ENCODE measurements at places on chromosomes 5 and 9. TPM values are rescaled to one million over a fixed set of nuclear protein-coding genes. Genes with fewer than 3 reads are reported as not detected.

DNA sequence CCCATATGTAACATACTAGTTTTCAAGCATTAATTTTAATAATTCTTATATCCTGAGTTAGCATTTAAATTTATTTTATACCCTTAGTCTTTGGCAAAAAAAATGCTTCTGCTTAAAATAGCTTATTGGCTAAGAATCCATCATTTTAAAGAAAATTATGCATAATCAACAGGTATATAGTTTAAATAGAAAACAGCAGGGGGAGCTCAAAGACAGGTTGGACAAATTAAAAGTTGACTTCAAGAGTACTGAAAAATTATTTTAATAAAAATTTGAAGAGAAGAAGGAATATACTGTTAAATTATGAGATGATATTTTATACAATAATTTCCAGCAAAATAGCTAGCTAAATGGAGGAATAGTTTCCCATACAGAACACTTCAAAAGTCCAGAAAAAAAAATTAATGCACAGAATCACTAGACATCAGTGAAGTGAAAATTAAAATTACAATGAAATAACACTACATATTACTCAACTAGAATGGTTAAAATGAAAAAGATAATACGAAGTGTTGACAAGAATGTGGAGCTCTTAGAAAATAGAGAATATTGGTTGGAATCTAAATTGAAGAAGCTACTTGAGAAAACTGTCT lies 387.1 kb downstream of the PDE4D start:
- no peaks in the 10 kb centered on the region for H3K36me3 ChIP-seq
- H3K27ac ChIP-seq, result no peak overlapping the region
- no peak for DNase-seq
- no peak overlapping the region for H3K4me3 ChIP-seq
- H3K4me1 ChIP-seq, result no peaks in the 10 kb centered on the region
- no peaks in the 10 kb centered on the region for H3K27me3 ChIP-seq

Gene SLC25A2
- total RNA-seq, result 0.67 TPM

GRCh38 chr9:708551-709432 lies 132.7 kb upstream of the DMRT1 start:
- no peak for DNase-seq
- peaks cover 27% of the 10 kb centered on the region for H3K36me3 ChIP-seq
- no peaks in the 10 kb centered on the region for H3K27me3 ChIP-seq
- H3K27ac ChIP-seq, result no peak overlapping the region

Gene PCDHA4
- total RNA-seq, result 4.2 TPM

GRCh38 chr9:92599938-92600461 lies 64.2 kb upstream of the ECM2 start:
- H3K4me1 ChIP-seq, result no peaks in the 10 kb centered on the region
- H3K4me3 ChIP-seq, result no peak overlapping the region
- no peaks in the 10 kb centered on the region for H3K27me3 ChIP-seq
- DNase-seq, result no peak
- H3K27ac ChIP-seq, result peak overlapping the region; percentile 24
- H3K36me3 ChIP-seq, result no peaks in the 10 kb centered on the region

DNA sequence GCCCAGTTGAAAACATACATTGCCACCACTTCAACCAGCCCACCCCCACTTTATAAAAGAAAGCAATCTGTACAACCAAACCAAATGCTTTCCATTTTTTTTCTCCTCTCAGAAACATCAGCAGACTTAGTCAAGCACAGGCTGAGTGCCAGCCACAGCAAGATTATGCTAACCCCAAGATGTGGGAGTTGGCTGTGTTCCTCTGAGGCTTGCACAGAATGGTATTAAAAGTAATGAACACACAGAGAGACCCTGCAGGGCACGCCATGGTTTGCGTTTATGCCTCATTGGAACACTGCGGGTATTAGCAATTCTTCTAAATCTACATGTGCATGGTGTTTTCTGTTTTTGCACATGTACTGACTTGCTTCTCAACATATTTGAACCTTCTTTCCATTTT lies 419.9 kb upstream of the GRAMD2B start:
- H3K36me3 ChIP-seq, result no peaks in the 10 kb centered on the region
- DNase-seq, result peak; percentile 22
- H3K27me3 ChIP-seq, result no peaks in the 10 kb centered on the region

GRCh38 chr5:58457050-58457449 lies 2.8 kb downstream of the PLK2 start:
- H3K4me1 ChIP-seq, result no peaks in the 10 kb centered on the region
- H3K4me3 ChIP-seq, result peak overlapping the region; percentile 53
- H3K36me3 ChIP-seq, result peaks cover 43% of the 10 kb centered on the region
- DNase-seq, result no peak
- H3K27me3 ChIP-seq, result no peaks in the 10 kb centered on the region

GRCh38 chr9:26955222-26955903 lies 849 bp upstream of the IFT74 start:
- H3K4me3 ChIP-seq, result peak overlapping the region; percentile 12
- no peaks in the 10 kb centered on the region for H3K4me1 ChIP-seq
- H3K36me3 ChIP-seq, result no peaks in the 10 kb centered on the region
- peak overlapping the region; percentile 88 for H3K27ac ChIP-seq
- DNase-seq, result no peak
- H3K27me3 ChIP-seq, result no peaks in the 10 kb centered on the region

Gene FYB1
- total RNA-seq, result 42.1 TPM

GRCh38 chr9:7089406-7090193 lies 331.8 kb downstream of the KDM4C start:
- H3K4me1 ChIP-seq, result no peaks in the 10 kb centered on the region
- no peak overlapping the region for H3K27ac ChIP-seq
- no peak overlapping the region for H3K4me3 ChIP-seq
- H3K36me3 ChIP-seq, result peaks cover 4% of the 10 kb centered on the region
- DNase-seq, result no peak
- no peaks in the 10 kb centered on the region for H3K27me3 ChIP-seq

DNA sequence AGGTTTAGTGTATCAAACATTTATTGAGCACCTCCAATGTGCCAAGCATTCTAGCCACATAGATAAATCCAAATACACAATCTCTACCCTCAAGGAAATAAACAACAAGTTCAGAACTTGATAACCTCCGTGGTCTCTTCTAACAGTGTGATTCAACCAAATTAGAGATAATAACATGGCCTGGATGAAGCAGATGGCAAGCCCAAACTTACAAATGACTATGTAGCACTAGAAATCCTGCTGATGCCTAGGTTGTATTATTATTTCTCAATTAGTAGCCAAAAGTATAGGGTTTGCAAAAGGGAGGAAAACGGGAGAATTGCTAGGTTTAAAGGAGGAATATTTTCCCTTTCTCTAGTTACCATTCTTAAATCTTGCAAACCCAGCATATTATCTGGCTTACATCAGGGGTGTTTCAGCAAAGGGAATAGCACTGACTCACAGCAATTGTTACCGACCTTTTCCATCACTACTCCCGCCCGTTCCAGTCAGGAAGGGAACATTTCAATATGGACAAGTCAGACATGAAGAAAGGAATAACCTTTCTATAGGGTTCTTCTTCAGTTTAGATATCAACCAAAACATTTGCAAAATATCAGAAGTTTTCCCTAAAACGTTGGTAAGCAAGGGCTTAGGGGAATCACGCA lies 2.3 kb downstream of the DPYSL3 start:
- peak overlapping the region; percentile 73 for H3K4me3 ChIP-seq
- peaks cover 19% of the 10 kb centered on the region for H3K4me1 ChIP-seq

DNA sequence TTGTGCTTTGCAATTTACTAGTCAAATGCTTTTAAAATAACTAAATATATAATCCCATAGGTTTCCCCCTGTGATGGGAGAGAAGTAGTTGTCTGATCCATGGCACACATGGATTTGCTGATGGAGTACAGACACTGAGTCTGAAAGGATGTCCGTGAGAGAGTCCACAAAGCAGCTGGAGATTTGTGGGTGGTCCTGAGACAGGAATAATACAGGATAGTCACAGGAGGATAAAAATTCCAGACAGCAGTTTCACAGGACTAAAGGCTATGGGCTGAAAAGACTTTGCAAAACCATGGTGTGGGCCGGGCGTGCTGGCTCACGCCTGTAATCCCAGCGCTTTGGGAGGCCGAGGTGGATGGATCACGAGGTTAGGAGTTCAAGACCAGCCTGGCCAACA lies 58.7 kb upstream of the ZFR start:
- peaks cover 17% of the 10 kb centered on the region for H3K4me1 ChIP-seq
- no peak overlapping the region for H3K4me3 ChIP-seq
- H3K27ac ChIP-seq, result no peak overlapping the region
- peak; percentile 27 for DNase-seq
- no peaks in the 10 kb centered on the region for H3K27me3 ChIP-seq

DNA sequence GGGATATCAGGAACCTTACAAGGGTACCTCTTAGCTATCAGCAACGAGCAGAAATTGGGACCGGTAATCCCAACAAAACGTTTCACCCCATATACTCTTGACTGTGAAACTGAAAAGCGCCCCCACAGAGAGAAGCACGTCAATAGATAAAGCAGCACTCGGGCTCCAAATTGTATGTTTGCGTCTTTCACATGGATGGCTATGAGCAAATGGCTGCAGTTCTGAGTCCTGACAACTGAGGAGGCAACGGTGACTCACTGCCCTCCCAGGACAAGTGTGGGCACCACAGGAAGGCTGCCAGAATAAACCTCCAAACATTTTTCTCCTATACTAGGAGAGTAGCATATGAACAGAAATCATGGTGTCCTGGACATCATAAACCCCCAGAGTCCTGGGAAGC lies 36.6 kb downstream of the SEMA4D start:
- no peaks in the 10 kb centered on the region for H3K27me3 ChIP-seq
- DNase-seq, result no peak
- H3K36me3 ChIP-seq, result no peaks in the 10 kb centered on the region
- no peak overlapping the region for H3K4me3 ChIP-seq

GRCh38 chr5:980966-981365 lies 27.6 kb upstream of the NKD2 start:
- H3K4me3 ChIP-seq, result no peak overlapping the region
- peaks cover 8% of the 10 kb centered on the region for H3K4me1 ChIP-seq
- H3K27ac ChIP-seq, result peak overlapping the region; percentile 54
- no peaks in the 10 kb centered on the region for H3K27me3 ChIP-seq

DNA sequence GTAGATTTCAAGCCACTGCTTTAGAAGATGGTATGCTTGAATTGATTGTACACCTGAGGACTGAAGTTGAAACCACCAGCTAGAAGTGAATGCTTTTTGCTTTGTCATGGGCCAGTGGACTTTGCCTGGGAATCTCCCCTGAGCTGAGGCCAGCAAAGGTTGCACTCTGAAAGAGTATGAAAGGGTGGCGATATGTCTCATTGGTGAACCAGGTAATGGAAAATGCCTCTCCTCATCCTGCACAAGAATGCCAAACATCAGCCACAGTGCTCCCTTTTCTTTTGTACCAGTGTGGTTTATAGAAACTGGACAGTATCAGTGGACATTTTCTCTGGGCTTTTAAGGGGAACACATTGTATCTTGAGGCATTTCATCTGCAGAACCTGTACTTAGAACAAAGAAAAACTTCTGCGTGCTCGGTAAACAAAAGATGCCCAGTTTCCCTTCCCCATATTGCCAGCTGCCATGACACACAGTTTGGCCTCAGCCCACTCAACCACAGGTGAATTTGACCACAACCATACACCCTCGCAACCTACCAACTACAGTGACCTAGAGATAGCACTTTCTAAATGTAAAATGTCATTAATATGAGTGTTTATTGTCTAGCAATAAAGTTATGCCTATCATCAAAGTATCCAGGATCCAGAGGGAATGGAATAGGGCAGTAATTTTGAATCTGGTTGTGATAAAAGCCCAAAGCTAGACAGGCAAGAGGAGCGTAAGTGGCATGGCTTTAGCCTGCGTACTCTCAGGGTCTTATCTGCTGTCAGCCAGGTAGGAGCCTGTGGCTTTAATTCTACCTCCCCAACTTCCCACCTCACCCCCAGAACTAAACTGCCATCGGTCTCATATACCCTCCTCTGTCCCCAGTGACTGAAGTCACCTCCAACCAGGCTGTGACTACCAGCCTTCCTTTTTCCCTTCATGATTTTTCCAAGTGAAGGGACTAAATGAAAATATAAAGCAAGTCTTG lies 79.5 kb upstream of the LHFPL2 start:
- DNase-seq, result no peak
- H3K27me3 ChIP-seq, result no peaks in the 10 kb centered on the region
- no peaks in the 10 kb centered on the region for H3K4me1 ChIP-seq
- no peaks in the 10 kb centered on the region for H3K36me3 ChIP-seq

DNA sequence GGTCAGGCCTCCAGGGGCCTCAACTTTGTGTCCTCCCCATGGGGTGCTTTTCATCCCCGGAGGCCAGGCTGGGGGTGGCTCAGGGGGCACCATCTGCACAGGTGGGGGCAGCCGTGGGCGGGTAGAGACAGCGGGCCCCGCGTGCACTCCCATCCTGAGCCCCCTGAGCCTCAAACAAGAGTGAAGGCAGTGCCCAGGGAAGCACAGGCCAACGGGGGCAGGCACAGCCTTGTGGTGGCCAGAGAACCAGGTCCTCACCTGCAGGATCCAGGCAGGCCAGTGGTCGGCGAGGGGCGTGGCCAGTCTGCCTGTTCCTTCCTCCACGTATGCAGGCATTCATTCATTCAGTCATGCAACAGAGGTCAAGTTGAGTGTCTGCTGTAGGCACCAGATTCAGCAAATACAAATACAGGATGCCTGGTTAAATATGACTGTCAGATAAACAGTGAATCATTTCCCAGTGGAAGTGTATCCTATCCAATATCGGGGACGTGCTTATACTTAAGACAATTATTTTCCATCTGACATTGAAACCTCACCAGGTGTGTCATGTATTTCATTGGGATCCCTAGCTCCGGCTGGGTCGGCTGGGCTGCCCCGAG lies 22.3 kb downstream of the KCNT1 start:
- no peak overlapping the region for H3K27ac ChIP-seq
- H3K36me3 ChIP-seq, result no peaks in the 10 kb centered on the region
- peak; percentile 80 for DNase-seq
- no peak overlapping the region for H3K4me3 ChIP-seq
- no peaks in the 10 kb centered on the region for H3K4me1 ChIP-seq

- H3K4me3 ChIP-seq, result no peak overlapping the region
These were observed 90.3 kb downstream of the ARHGEF28 start for GRCh38 chr5:73716284-73716808.

DNA sequence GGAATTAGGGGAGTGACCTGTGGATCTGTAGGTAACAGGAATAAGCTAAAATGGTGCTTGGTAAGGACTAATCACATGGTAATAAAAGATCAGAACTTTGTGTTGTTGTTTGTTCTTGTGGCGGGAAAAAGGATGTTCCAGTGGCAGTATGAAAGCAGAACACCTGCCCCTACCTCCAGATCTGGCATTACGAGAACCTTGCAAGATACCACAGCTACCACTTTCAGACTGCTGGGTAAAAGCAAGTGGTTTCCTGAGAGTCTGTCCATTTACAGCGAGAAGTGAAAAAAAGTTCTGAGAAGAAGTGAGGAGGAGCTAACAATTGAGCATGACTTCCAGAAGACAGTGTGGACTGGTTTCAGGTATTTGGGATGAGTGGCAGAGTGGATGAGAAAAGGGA lies 252.5 kb downstream of the TLE4 start:
- no peaks in the 10 kb centered on the region for H3K36me3 ChIP-seq
- DNase-seq, result no peak
- no peaks in the 10 kb centered on the region for H3K27me3 ChIP-seq
- no peak overlapping the region for H3K4me3 ChIP-seq

Gene IGFBPL1
- total RNA-seq, result not detected

Gene ZNF189
- total RNA-seq, result 15.6 TPM

Gene COX7C
- total RNA-seq, result 257 TPM

- no peak for DNase-seq
- no peak overlapping the region for H3K27ac ChIP-seq
- H3K27me3 ChIP-seq, result no peaks in the 10 kb centered on the region
These were observed 718 bp downstream of the DEPDC1B start for GRCh38 chr5:60699288-60699608.

Gene RORB
- 2.4 TPM for total RNA-seq

Gene BAAT
- not detected for total RNA-seq

GRCh38 chr9:112310826-112311225 lies 22.6 kb downstream of the PTBP3 start:
- no peak overlapping the region for H3K4me3 ChIP-seq
- no peak overlapping the region for H3K27ac ChIP-seq
- H3K27me3 ChIP-seq, result no peaks in the 10 kb centered on the region
- peaks cover 17% of the 10 kb centered on the region for H3K4me1 ChIP-seq
- H3K36me3 ChIP-seq, result no peaks in the 10 kb centered on the region

Data from upper lobe of left lung (tissue), 6 donors.